ENCODE measurements at places on chromosomes 2 and 18. TPM values are rescaled to one million over a fixed set of nuclear protein-coding genes. Genes with fewer than 3 reads are reported as not detected.

GRCh38 chr2:143192106-143192505, 62.9 kb downstream of the ARHGAP15 start:
- no peak for DNase-seq

The TMEM37 gene
- total RNA-seq, result 0.27 TPM

GRCh38 chr2:47068981-47069627, 86.0 kb downstream of the STPG4 start:
- no peak for DNase-seq

GRCh38 chr18:51017140-51017879, 12.7 kb upstream of the SMAD4 start:
- DNase-seq, result no peak

GRCh38 chr2:45128580-45128997, 119.3 kb upstream of the SIX2 start:
- peak; percentile 96 for DNase-seq

DNA sequence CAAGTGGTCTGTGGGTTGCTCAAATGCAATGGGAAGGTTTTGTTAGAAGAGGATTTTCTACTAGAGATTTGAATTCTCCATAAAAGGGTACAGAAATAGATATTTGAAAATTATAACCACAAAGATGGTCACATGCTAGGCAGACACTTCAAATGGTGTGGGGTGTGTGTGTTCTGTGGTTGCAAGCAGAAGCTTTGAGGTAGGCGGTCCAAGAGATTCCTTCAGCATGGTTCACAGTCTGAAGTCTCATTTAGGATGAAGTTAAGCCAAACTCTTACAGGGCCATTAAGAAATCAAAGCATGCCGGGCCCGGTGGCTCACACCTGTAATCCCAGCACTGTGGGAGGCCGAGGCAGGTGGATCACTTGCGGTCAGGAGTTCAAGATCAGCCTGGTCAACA, 38.3 kb upstream of the RMDN2 start:
- DNase-seq, result peak; percentile 39

- DNase-seq, result no peak
Measured at GRCh38 chr2:212977152-212977551, 174.3 kb downstream of the IKZF2 start.

- no peak for DNase-seq
Measured at GRCh38 chr2:14194233-14194632, 438.3 kb upstream of the LRATD1 start.
